ENCODE measurements at places on chromosomes 2 and 18.

DNA sequence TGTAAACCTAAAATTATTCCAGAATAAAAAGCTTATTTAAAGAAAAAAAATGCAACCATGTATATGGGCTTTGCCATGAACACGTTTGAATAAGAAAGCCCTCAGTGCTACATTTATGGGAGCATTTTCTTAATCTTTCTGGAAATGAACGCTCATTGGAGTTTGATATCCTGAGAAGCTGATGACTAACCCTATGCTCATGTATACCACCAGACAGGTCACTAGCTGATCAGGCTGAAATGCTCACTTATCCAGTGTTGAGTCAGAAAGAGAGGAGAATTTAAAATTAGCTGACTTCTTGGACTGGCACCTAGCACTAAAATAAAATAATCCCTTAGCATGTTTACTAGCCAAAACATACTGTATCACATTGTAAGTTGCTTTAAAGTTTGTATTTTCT lies 254.9 kb upstream of the SIX3 start:
- no peak for DNase-seq

- DNase-seq: no peak
Observed at GRCh38 chr2:1052771-1053191, 102.1 kb downstream of the SNTG2 start.

- DNase-seq: no peak
Observed at GRCh38 chr2:239166201-239166834, 234.5 kb downstream of the HDAC4 start.

GRCh38 chr2:219871351-219871750 lies 243.9 kb downstream of the SLC4A3 start:
- DNase-seq: no peak

- no peak for DNase-seq
Observed at GRCh38 chr2:114949228-114949804, 506.9 kb downstream of the DPP10 start.

DNA sequence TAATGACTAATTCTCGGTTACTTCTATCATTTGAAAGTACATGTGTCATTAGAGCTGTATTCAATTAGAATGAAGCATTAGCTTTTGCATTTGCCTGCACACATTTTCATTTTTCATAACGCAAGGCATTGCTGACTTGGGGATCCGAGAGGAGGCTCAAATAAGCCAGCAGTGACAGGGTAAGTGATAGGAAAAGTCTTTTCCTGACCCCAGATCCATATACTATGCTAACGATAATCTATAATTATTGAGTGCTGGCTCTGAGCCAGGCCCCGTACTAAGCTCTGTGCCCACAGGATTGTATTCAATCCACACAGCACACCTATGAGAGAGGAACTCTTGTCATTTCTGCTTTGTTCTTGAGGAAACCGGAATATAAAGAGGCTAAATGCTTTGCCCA lies 168.2 kb downstream of the VWC2L start:
- DNase-seq: no peak

- no peak for DNase-seq
Observed at GRCh38 chr2:224579411-224579810, 5.8 kb downstream of the CUL3 start.

- DNase-seq: no peak
Observed at GRCh38 chr2:53527056-53527455, 240.5 kb upstream of the CHAC2 start.

- DNase-seq: no peak
Observed at GRCh38 chr2:41320491-41320890, 727.3 kb upstream of the PKDCC start.

DNA sequence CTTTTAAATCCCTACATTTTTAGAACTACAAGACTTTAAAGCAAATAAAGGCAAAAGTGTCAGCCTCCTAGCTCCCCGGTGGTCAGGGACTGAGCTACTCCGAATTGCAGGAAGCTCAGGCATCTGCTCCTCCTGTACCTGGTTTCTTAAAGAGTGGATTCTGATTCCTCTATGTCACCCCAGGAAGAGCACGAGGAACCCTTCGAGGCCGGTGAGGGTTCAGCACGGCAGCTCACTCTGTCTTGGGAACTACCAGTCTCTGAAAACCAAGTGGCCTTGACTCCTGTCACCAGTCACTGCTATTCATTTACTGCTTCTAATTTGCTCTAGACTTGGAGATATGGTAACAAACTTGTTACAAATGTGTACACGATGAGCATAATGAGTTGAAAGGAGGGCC lies 2.3 kb downstream of the PER2 start:
- no peak for DNase-seq

GRCh38 chr2:42969231-42970150 lies 177.1 kb upstream of the HAAO start:
- no peak for DNase-seq

- DNase-seq: no peak
Observed at GRCh38 chr2:45780541-45781463, 129.3 kb downstream of the PRKCE start.

DNA sequence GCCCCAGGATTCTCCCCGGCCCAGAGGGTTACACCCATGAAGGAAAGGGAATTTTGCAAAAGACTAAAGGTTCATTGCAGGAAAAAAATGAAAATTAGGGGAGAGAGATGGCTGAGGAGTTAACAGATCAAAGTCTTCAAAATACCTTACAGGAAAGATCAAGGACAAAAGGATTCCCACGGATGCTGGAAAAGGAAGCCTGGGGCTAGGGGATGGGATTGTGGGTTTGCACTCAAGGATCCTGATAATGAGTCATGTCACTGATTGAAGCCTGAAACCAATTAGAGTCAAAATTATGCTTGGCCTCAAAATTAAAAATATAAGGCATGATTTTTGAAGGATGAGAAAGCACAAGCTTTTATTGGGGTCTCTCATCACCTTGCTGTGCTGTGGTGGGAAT lies 32.6 kb upstream of the COPS8 start:
- no peak for DNase-seq

GRCh38 chr18:48493434-48494230 lies 45.2 kb upstream of the CTIF start:
- no peak for DNase-seq

DNA sequence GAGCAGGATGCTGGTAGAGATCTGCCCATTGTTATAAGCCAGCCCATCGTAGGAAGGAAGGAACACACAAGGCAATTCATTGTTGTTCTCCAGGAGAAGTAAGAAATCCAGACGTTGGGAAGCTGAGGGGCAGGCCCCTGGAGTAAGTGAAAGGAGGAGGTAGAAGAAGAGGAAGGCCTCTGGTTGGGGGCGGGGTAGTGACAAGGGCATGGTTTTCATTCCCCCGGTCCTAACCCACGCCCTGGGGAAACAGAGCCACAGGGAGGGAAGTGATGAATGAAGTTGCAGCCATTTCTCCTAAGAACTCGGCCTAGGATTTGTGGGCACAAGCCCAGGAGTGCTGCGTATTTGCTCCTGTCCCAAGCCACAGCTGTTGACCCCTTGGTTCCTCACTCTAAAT lies 18.0 kb downstream of the LBH start:
- DNase-seq: no peak

DNA sequence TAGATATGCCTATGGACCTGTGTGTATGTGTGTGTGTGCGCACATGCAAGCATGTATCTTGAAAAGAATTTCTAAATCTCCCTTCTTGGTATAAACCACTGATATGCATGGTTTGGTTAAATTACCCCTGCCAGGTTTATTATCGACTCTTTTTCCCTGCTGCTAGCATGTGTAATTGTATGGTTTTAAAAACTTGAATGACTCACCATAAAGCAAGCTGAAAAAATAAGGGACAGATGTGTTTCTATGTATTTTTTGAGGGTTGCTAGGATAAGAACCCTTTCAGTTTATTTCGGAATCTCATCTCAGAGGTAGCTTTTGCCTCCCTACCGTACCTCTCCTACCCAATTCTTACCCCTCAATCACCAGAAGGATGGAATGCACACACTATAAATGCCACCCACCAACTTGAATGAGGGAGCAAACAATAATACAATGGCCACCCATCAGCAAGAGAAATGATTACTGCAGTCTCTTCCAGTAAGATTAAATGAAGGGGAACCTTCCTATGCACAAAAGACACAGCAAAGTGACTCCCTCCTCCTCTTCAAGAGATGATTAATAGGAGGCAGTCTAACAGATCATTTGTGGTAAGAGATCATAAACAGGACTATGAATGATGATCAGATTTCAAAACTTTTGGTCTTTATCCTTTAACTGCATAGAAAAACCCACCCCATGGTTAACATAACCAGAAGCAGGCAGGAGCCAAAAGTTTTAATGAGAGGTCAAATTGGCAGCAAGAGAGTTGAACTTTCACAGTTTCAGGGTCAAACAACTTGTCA lies 357.2 kb downstream of the SATB2 start:
- no peak for DNase-seq

- DNase-seq: no peak
Observed at GRCh38 chr18:59056706-59057492, 82.8 kb upstream of the SEC11C start.

DNA sequence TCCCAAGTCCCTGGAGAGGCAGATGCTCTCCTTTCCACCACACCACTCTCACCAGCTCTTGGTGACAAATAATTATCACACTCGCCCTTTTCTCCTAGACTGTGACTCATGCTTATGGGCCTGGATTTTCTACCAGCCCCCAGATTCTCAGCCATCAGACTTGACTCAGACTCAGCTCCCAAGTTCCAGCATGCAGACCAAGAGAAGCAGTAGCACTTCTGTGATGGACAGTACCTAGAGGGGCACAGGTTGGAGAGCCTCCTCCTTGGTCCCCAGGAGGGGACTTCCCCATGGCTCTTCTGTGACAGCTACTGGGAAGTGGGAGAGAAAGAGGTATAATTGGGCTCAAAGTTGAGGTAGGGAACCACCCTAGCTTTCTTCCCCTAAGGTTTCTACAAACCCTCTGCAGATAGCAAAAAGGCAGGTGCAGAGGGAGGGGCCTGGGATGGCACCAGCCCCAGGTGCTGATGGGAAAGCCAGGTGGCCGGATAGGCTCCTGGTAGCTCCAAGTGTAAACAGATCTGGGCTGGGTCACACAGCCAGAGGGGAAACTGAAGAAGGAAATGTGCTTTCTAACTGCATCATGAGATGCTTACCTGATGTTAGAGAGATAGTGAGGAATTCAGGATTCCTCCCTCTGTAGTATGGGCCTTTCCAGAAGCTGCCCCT lies 4.1 kb downstream of the TCF23 start:
- DNase-seq: no peak

- no peak for DNase-seq
Observed at GRCh38 chr18:10588975-10589374, 63.1 kb downstream of the NAPG start.

- DNase-seq: no peak
Observed at GRCh38 chr18:45136381-45137086, 455.8 kb downstream of the SETBP1 start.

DNA sequence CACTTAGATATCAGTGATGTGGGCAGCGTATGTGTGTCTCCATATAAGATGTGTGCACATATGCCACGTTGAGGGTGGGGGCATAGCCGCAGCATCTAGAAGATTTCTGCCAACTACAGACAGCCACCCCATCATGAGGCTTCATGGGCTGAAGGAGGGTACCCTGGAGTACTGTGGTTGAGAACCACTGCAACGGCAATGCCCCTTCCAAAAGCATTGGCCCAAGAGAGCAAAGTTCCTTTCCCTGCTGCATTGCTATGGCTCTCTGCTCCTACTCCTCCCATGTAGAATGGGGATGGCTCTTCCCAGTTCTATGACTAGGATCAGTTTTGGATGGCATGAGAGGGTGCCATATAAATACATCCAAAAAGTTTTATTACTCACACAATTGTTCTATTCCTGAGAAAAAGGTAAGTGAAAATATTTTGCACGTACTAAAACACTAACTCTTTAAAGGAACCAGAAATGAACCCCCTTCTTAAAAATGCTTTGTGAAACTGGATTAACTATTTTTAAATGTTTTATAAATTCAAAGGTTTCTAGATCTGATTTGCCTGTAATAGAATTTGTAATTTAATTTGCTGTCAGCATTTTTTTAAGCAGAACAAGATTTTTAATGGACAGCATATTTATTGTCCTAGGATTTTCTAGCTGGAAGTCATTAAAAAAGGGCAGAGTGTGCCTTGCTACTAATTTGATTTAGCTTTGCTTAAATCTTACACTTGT lies 4.4 kb upstream of the RPL31 start:
- no peak for DNase-seq

- no peak for DNase-seq
Observed at GRCh38 chr18:41594582-41594981, 360.5 kb upstream of the PIK3C3 start.

DNA sequence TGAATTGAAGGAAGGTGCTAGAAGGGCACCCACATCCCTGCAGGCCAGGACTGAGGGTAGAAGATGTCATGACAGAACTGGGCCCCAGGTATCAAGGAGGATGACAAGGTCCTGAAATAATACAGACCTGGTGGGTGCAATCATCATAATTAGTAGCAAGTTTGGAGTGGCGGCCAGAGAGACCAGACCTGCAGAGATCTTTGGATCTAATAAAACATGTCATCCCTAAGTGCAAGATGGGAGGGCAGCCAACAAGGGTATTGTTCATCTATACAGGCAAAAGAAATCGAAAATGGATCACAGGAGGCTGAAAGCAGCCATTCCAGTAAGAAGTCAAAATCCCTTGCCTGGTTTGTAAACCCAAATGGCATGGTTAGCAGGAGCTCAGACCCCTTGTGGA lies 111.3 kb upstream of the BOD1L2 start:
- no peak for DNase-seq

GRCh38 chr2:8754106-8754776 lies 72.4 kb downstream of the ID2 start:
- no peak for DNase-seq

DNA sequence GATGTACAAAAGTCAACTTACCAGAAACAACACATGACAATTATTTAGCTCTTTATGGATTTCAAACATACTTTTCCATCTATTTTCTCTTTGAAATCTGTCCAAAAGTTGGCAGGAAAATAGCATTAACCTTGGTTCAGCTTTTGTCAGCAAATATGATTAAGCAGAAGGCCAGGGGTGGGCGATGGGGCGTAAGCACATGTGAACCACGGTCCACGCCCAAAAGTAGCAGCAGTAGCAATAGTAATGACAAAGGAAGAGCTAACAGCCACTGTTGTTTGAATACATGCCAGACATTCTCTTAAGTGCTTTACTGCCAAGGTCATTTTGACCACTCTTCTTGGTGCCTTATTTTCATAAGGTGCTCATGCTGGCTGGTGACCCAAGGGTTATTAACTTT lies 73.5 kb downstream of the ANTXR1 start:
- DNase-seq: no peak

All from stimulated activated CD4-positive, alpha-beta T cell treated with anti-CD3 and anti-CD28 coated beads, Interleukin-12 subunit alpha, Interleukin-12 subunit beta, amount 100 ng/mL, for 4 hours (primary cell).